GDM1 (cell line): ENCODE measurements at places on chromosomes 11 and 22.
A peak's percentile ranks its signal among the peaks of the same experiment; 100 is the strongest.

DNA sequence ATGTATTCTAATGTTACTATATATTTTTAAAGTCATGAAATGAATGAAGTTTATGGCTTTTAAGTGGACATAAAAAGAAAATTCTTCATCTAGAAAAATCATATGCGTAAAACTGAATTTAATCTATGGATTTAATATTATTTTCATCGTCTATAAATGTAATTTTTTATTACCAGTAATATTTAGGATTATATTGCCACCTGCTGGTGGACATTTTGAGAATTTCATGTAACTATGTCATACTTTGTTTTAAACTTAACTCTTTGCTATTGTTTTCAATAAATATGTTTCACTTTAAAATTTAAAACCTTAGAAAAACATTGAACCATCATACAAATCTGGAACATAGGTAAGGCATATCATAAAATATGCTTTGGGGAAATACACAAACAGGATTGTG lies 66.5 kb upstream of the CEP126 start:
- no peak for DNase-seq

- DNase-seq = no peak
Observed at GRCh38 chr11:44623731-44624491, 58.4 kb downstream of the CD82 start.

DNA sequence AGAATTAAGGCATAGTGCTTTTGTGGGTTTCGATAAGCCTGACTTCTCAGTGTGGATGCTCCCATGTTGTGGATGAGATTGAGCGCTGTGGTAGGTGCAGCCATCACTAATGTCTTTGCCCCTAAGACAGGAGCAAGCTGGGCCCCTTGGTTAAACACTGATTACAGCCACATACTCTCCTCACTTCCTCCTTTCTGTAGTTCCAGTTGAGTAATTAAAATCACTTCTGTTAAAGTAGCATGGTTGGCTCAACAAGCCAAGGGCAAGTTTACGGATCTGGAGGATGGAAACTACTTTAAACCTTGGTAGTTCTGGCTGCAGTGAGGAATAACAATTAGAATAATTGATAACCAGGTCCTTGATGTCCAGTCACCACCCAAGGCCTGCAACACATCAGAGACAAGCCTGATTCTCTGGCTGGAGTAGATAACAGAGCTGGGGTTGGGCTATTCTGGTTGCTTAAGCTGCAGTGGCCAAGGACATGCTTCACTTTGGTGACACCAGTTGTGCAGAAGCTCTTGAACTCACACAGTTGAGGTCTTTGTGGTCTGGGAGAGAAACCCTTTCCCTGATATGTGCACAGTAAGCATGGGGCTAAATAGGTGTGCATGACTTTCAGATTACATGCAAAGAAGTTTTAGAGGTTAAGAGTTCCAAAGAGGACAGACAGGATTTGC lies 81.3 kb downstream of the KIRREL3 start:
- DNase-seq = no peak

- peak; percentile 25 for DNase-seq
Observed at GRCh38 chr11:73980001-73980961, 2.4 kb downstream of the UCP2 start.

DNA sequence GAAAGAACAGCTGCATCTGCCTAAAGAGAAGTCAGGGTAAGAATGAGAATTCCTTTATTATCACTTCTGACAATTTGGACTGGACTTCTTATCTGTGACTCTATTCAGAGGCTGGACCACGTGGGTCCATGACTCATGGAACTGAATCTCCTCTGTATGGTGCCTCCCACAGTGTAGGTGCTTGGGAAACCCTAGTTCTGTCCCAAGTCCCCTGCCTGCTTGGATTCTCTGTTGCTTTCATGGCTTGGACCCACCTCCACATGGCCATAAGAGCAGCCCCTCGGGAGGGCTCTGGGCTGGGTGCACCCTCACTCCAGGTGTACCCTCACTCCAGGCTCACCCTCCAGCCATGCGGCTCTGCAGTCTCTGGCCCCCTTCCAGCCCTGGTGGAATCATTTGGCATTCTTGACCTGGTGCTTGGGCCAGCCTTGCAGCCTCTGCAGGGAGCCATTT lies 153.4 kb downstream of the CACNA1I start:
- no peak for DNase-seq

GRCh38 chr11:94203070-94203469 lies 74.4 kb downstream of the PANX1 start:
- DNase-seq = no peak

GRCh38 chr11:94131718-94132115 lies 3.1 kb downstream of the PANX1 start:
- no peak for DNase-seq

- DNase-seq = no peak
Observed at GRCh38 chr22:17665854-17666253, 27.3 kb downstream of the BCL2L13 start.

DNA sequence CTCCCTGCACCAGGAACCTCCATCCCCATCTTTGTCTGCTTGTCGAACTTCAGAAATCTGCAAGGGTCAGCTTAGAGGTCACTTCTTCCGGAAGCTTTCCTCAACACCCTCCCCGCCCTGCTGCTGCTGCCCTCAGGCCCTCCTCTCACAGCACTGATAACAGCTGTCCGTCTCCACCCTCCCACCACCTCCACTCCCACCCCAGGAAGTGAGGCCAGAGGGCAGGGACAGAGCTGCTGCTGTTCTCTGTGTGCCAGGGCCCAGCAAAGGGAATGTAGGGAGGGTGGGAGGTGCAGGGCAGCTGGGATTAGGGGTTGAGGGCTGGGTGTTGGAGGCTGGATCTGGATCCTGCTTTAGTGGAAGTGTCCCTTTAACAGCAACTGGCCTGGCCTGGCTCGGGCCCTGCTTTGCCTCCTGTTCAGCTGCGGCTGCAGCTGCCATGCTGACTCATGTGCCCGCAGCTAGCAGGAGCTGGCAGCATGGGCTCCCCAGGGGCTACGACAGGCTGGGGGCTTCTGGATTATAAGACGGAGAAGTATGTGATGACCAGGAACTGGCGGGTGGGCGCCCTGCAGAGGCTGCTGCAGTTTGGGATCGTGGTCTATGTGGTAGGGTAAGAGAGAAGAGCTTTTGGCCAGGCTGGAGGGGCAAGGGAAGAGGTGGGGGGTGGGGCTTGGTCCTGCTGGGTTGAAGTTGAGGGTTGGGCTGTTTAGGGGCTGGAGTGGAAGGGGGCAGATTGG lies at the start of gene P2RX6:
Gene P2RX6, plus strand, starts transcription at position 440 of the 740 bp plus-strand sequence. Its CDS starts 10 bp downstream, at position 450.
- no peak for DNase-seq

DNA sequence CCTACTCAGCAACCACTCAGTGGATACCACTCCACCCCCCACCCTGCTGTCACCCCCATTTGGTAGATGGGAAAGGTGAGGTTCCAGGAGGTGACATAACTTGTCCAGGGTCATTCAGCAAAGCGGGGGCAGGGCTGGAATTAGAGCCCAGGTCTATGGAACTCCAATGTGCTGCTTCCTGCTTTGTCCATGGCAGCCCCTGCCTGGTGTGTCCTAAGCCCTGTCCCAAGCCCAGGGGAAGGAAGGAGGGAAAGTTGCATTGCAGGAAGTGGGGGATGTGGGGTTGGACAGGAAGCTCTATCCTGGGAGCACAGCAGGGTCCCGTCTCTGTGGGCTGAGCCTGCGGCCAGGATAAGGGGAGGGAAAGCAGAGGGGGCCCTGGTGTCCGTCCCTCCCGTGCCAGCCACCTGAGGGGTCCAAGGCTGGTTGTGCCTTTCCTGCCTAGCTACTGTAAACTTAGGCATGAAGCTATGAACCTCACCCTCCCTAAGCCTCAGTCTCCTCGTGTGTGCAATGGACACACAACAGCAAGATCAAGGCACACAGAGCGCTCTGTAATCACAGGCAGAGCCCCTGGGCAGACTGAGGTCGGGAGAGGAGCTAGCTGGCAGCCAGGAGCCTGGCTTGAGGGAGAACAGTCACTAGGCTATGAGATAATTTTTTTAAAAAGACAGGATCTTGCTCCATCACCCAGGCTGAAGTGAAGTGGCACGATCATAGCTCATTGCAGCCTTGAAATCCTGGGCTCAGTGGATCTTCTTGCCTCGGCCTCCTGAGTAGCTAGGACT lies 12.9 kb downstream of the GAL3ST1 start:
- DNase-seq = no peak

GRCh38 chr22:44161673-44162072 lies 19.1 kb upstream of the PARVG start:
- DNase-seq = no peak

DNA sequence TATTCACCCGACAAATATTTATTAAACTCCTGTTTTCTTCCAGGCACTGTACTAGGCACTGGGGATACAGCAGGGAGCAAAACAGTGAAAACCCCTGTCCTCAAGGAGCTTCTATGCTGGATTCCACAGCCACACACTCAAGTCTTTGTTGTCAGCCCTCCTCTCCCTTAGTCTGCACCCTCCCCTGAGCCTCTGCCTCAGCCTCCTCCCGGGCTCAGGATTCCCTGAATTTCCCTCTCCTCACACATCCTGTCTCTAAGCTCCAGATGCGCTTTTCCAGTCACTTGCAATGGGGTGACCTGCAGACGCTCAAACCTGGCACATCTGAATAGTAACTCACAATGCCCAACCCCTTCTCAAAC lies 13.5 kb upstream of the TUB start:
- no peak for DNase-seq

DNA sequence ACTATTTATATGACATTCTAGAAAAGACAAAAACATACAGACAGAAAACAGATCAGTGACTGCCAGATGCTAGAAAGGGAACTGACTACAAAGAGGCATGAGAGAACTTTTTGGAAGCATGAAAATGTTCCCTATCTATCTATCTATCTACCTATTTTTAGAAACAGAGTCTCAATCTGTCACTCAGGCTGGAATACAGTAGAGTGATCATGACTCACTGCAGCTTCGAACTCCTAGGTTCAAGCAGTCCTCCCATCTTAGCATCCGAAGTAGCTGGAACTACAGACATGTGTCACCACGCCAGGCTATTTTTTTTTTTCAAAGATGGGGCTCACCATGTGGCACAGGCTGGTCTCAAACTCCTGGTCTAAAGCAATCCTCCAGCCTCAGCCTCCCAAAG lies 6.9 kb downstream of the SBF2 start:
- no peak for DNase-seq

- DNase-seq = peak; percentile 21
Observed at GRCh38 chr22:50261615-50262459, at the start of gene MAPK12. MAPK12 (minus strand) TSS chr22:50261683; CDS start chr22:50261509, 174 bp downstream.

- DNase-seq = no peak
Observed at GRCh38 chr22:50249341-50250248, 1.5 kb downstream of the HDAC10 start.

GRCh38 chr11:112522536-112522935 lies 261.9 kb upstream of the PLET1 start:
- no peak for DNase-seq

- no peak for DNase-seq
Observed at GRCh38 chr11:86122773-86123172, 53.9 kb upstream of the PICALM start.

GRCh38 chr22:36306227-36306626 lies 53.3 kb downstream of the APOL1 start:
- DNase-seq = no peak

GRCh38 chr11:130891326-130891725 lies 25.0 kb downstream of the SNX19 start:
- DNase-seq = no peak

DNA sequence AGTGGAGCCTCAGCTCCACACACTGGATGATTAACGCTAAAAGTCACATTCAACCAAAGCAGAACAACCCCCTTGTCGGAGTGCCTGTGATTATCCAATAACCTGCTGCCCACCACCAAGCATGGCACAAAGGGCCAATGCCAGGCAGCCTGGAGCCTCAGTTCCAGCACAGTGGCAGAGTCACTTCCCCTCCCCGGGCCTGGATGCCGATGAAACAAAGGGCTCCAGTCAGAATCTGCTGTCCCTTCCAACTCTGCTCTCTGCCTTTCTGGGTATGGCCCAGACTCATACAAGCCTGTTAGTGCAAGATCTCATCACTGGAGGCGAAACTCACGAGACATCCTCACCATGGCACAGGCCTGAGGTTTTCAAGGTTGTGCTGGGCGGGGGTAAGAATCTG lies 52.1 kb downstream of the CLTCL1 start:
- no peak for DNase-seq

DNA sequence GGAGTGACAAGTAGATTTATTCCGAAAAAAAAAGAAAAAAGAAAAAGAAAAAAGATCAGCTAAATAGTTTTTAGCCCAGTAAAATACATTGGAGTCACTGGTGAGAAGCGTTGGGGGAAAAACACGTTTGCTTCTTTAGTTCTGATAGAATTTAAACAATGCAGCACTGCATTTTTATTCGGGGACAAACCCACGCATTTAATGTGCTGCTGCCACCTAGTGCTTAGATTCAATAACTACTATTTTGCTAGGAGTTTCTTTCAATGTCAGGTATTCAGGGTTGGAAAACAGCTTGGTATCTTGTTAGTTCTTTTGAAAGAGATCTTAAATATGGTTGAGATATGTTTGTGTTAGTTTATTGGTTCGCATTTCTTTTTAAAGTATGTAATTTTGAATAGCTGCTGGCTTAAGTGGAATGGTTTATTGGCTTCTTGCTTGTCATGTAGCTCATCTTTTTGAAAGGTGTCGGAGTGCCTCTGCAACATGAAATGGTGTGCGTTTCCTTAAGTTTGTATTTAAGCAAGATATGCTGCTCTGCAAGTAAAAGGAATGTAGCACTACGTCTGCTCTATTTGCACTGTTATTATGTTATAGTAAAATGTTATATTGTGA lies 41.9 kb downstream of the SVIP start:
- DNase-seq = no peak

- no peak for DNase-seq
Observed at GRCh38 chr11:95608093-95608492, 181.5 kb downstream of the FAM76B start.

DNA sequence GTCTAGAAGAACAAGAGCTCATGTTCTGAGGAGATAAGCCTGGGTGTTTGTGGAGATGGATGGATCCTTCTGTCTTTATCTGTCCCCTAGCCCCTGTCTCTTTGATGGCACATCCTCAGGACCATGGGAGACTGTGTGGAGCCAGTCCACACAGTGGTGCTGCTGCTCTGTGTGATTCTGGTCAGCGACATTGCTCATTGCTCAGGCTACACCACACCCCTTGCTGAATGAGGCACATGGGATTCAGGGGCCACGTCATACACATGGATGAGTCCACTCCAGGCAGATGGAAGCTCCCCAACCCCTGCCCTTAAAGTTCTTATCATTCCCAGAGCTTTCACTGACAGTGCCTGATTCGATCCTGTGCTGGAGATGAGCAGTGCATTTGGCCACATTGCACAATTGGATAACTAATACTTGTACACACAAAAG lies 222.2 kb downstream of the NAV2 start:
- DNase-seq = no peak

GRCh38 chr11:35187996-35188395 lies 49.0 kb downstream of the CD44 start:
- DNase-seq = no peak

- DNase-seq = no peak
Observed at GRCh38 chr11:69880041-69880825, 61.0 kb upstream of the FGF3 start.

- no peak for DNase-seq
Observed at GRCh38 chr22:46803936-46804335, 41.5 kb downstream of the TBC1D22A start.

- no peak for DNase-seq
Observed at GRCh38 chr11:107430525-107430924, 27.1 kb downstream of the CWF19L2 start.

GRCh38 chr11:72177656-72178055 lies 14.3 kb upstream of the FOLR1 start:
- DNase-seq = no peak

GRCh38 chr11:18934195-18934814 lies 4.9 kb downstream of the MRGPRX1 start:
- no peak for DNase-seq

- no peak for DNase-seq
Observed at GRCh38 chr11:93542811-93543229, 371 bp downstream of the SMCO4 start.

GRCh38 chr11:12372111-12372510 lies 5.3 kb upstream of the PARVA start:
- no peak for DNase-seq
